ENCODE measurements at places on chromosomes 3 and 15.

GRCh38 chr15:79442911-79443310 is 10.8 kb downstream of the MINAR1 start:
- DNase-seq: no peak

GRCh38 chr15:52546031-52546751 is 17.5 kb upstream of the MYO5A start:
- no peak for DNase-seq

DNA sequence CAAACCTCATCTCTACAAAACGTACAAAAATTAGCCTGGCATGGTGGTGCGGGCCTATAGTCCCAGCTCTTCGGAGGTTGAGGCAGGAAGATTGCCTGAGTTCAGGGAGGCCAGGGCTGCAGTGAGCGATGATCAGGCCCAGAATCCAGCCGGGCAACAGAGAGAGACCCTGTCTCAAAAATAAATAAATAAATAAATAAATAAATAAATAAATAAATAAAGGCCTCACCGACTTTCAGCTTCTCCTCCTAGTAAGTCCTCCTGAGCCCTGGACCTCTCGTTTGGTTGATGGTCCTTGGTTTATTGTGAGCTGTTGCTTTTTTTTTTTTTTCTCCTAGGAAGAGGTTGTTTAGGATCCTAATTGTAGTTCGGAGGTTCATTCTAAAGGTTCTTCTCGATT is 25.1 kb downstream of the WDR73 start:
- DNase-seq: no peak

DNA sequence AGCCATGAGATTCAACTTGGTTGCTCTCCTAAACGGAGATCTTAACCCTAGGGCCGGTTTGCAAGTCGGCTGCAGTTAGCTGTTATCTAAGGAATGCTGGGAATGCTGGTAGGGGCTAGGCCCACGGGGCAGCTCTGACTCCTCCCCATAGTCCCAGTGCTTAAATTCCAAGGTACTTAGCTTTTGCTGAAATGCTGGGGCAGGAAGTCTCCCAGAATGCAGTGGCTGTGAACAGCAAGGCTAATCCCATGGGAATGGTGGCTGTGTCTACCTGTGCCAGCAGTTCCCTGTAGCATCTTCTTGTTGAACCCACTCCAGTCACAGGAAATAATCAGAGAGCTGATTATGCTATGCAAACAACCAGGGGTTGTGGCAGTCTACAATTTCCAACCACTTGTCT is 102.5 kb upstream of the TJP1 start:
- DNase-seq: no peak

DNA sequence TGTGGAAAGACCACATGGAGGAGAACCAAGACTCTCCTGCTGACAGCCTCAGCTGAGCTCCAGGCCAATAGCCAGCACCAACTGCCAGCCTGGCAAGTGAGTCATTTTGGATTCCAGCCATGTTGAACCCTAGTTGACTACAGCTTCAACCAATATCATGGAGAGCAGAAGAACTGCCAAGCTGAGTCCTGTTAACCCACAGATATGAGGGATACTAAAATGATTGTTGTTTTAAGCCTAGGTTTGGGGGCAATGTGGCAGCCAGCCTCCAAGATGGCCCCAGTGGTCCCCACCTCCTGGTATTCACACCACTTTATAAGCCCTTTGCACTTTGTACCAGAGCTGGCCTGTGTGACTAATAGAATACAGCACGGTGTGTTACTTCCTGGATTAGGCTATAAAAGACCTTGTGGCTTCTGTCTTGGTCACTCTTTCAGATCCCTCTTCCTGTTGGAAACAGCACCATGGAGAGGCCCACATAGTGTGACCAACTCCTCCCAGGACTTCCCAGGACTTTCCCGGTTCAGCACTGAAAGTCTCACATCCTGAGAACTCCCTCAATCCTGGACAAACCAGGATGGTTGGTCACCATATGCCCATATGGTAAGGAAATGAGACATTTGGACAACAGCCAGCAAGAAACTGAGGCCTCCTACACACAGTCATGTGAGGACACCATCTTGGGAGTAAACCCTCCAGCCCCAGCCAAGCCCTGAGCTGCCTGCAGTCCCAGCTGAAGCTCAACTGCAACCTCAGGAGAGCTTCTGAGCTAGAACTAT is 32.4 kb upstream of the CDV3 start:
- DNase-seq: no peak

- no peak for DNase-seq
These were observed 3.2 kb downstream of the DVL3 start for GRCh38 chr3:184158404-184158803.

GRCh38 chr3:72590732-72591221 is 257.5 kb downstream of the SHQ1 start:
- no peak for DNase-seq

GRCh38 chr3:71671216-71671845 is 53.9 kb downstream of the EIF4E3 start:
- no peak for DNase-seq
